ENCODE measurements at places on chromosomes 16 and 17.

DNA sequence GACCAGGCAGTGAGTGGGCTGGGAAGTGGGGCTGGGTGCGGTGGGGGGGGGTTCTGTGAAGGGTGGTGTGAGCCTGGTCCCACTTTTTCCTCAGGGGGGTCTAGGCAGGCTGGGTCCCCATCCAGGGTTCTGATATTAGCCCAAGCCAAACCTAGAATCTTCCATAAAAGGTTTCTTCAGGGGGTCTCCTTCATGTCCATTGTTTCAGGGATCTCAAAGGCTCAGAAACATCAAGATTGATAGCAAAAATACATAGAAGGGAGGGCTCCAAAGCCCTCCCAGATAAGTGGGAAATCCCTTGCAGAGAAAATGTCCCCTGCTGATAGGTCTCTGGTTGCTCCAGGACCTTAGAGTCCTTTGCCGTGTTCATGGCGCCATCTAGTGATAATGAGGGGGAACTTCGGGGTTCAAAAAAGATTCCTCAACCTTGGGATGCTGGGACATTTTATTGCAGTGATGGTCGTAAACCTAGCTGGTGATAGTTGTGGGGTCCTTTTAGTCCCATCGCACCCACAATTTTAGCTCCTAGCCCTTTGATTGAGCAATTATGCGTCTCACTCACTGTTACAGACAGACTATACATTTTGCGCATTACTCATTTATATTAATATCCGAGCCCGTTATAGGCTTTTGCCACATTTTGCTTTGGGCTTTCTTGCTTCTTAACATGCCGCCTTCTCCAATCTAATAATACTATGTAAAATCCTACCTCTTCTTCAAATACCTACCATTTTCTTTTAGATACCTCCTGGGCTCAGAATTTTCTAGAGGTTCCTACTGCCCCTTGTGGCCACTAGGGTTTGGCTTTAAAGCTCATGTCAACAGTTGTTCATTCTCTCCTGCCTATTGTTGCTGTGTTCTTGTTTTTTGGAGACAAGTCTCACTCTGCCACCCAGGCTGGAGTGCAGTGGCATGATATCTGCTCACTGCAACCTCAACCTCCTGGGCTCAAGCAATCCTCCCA lies 35.1 kb downstream of the IGF2BP1 start:
- no peak for DNase-seq

GRCh38 chr17:42985225-42985624 lies 4.9 kb downstream of the RUNDC1 start:
- DNase-seq = no peak

- DNase-seq = peak; percentile 57
Observed at GRCh38 chr16:17470908-17471718, at the start of gene XYLT1. Gene XYLT1, minus strand, starts transcription at chr16:17470960. Its CDS starts 164 bp downstream, at chr16:17470796.

- DNase-seq = no peak
Observed at GRCh38 chr16:53232826-53233529, 178.2 kb downstream of the CHD9 start.

GRCh38 chr17:9021992-9022572 lies 772 bp downstream of the NTN1 start:
- no peak for DNase-seq

DNA sequence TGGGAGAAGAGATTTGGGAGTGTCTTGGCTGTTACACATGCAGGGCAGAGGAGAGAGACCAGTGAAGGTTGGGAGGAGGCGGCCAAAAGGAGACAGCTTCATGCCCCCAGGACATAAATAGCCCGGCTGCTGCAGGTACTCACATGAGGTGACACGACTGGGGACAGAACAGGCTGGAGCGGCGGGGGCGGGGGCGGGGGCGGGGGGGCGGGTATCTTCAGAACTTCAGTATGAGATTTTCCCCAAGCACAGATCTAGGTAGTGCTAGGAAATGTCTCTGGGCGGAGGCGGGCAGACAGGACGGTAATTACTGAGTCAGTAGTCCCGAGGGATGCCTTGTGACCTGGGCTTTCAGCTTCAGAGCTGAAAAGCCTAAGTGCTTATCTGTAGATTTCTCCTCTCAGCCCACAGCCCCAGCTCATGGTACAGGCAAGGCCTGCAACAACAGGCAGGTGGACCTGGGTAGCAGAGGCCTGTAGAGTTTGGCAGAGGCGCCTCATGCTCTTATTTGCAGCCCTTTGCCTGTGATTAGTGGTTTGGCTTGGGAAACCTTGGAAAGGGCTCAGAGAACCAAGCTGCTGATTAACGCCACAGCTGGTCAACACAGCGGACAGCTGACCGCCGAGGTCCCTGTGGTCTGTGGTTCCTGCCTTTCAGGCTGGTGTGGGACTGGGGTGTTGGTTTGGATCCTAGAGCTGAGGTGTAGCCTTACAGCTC lies 24.5 kb downstream of the UNK start:
- peak; percentile 72 for DNase-seq

DNA sequence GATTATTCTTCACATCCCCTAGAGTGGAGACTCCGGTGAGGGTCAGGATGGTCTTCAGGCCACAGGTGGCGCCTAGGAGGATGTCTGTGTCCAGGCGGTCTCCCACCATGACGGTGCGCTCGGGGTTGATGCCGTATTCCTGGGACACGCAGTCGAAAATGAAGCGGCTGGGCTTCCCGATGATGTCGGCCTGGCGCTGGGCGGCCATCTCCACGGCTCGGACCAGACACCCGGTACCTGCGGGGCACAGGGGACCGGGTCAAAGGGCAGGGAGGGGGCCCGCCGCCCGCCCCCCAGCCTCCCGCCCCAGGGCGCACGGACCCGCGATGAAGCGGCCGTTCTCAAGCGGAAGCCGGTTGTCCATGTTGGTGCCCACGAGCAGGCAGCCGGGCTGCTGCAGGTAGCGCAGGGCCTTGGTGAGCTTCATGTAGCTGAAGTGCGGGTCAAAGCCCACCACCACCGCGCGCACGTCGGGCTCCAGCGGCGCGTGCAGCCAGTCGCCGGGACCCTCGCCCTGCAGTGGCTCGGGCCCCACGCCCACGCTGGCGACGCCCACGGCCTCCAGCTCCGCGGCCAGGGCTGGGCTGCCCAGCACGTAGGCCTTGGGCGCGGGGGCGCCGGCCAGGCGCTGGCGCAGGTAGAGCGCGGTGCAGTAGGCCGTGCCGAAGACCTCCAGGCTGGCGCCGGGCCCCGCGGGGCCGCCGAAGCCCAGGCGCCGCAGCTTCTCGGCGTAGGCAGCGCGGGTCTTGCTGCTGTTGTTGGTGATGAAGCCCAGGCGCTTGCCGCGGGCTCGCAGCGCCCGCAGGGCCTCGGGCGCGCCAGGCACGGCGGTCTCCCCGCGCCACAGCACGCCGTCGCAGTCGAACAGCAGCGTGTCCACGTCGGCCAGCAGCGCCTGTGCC lies 572 bp downstream of the PGP start:
- no peak for DNase-seq

GRCh38 chr17:14793237-14793636 lies 471.9 kb downstream of the PMP22 start:
- no peak for DNase-seq

- DNase-seq = no peak
Observed at GRCh38 chr17:59641799-59642484, 22.2 kb downstream of the CLTC start.

- no peak for DNase-seq
Observed at GRCh38 chr17:34351096-34351495, 5.2 kb upstream of the CCL13 start.

DNA sequence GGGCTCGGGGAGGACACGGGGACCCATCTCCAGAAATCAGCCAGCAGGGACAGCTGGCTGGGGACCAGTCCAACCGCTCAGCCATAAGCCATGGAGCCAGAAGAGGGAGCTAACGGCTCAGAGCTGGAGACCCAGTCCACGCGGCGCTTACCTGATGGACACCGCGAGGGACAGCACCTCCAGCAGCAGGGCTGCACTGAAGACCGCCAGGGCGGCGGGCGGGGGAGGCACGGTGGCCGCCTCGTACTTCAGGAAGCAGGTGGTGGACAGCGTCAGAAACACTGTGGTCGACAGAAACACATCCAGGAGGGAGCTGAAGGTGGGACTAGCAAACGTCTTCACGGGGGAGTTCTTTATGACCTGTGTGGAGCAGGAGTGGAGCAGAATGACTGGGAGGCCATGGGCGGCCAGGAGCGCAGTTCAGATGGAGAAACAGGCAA lies 102.6 kb upstream of the CREBBP start:
- peak; percentile 68 for DNase-seq

DNA sequence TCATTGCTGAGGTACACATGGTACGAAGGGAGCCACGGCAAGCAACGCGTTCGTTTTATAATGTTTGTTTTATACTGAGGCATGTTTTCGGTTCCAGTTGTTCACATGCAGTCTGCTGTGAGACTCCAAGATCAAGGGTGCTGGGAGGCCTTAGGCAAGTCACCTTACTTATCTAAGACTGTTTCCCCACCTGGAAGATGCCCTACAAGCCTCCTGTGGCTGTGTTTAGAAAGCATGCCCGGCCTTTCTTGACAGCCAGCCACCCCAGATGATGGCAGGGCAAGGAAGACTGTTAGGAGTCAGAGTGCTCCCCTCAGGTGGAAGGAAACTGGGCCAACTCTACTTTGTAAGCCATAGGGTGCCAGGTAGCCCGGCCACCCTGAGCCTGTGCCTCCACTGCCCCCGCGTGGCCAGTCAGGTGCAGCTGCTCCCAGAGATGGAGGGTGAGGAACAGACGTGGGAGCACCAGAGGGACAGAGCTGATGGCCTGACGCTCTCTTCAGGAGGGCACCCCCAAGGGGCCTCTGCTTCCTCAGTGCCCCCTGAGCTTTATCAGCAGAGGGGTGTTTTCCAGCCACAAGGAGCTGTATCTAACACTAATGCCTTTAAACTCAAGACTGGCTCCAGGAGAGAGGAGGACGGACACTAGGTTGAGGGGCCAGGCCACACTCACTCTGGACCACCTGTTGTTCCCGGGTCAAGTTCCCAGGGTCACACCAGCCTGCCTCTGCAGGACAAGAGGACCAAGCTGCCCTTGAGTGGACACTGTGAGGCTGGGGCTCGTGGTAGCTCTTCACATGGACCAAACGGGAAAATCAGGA lies 5.4 kb downstream of the NAT9 start:
- DNase-seq = peak; percentile 50

GRCh38 chr16:28168991-28169554 lies 42.7 kb downstream of the XPO6 start:
- DNase-seq = no peak

GRCh38 chr17:8857919-8858318 lies 9.6 kb downstream of the PIK3R6 start:
- DNase-seq = no peak

- no peak for DNase-seq
Observed at GRCh38 chr16:12788758-12789157, 14.9 kb downstream of the CPPED1 start.

GRCh38 chr17:2094891-2095535 lies 40.1 kb downstream of the HIC1 start:
- DNase-seq = no peak

DNA sequence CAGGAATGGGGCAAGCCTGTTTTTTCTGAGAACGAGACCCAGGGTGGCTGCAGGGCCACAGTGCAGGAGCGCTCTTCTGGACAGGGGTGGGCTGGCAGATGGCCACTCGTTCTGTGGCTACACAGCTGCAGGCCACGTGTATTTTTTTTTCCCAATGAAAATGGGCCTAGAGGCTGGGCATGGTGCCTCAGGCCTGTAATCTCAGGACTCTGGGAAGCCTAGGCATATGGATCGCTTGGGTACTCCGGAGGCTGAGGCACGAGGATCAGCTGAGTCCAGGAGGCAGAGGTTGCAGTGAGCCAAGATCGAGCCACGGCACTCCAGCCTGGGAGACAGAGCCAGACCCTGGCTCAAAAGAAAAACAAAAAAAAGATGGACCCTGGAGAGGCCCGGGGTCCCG lies 6.8 kb downstream of the UNKL start:
- peak; percentile 26 for DNase-seq

DNA sequence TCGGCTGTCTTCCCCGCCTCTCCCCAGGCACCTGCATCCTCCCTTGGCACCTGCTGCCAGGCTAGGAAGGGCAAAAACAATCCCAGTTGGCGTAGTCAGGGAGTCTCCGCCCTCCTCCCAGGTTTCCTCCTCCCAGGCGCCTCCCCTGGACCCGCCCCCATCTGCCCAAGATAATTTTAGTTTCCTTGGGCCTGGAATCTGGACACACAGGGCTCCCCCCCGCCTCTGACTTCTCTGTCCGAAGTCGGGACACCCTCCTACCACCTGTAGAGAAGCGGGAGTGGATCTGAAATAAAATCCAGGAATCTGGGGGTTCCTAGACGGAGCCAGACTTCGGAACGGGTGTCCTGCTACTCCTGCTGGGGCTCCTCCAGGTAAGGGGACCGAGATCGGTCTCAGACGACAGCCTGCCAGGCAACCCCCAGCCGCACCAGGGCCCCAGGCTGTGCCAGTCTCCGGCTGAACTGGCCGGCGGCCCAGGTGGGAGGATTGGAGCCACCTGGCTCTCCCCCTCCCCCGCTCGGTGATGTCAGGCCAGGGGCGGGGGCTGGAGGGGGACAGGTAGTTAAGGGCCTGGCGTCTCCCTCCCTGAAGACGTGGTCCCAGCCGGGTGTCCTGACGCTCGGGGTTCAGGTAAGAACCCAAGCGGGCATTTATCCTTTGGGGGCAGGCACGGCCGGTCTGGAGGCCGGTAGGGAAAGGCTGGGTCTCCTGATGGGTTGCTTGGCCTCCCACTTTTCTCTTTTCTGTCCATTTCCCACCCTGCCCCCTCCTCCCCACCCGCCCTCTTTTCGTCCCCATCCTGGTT lies at the start of gene GRB7:
TSS of gene GRB7 (plus strand) at position 179 of the 808 bp plus-strand sequence. CDS start 4,364 bp downstream, outside the sequence.
- no peak for DNase-seq

DNA sequence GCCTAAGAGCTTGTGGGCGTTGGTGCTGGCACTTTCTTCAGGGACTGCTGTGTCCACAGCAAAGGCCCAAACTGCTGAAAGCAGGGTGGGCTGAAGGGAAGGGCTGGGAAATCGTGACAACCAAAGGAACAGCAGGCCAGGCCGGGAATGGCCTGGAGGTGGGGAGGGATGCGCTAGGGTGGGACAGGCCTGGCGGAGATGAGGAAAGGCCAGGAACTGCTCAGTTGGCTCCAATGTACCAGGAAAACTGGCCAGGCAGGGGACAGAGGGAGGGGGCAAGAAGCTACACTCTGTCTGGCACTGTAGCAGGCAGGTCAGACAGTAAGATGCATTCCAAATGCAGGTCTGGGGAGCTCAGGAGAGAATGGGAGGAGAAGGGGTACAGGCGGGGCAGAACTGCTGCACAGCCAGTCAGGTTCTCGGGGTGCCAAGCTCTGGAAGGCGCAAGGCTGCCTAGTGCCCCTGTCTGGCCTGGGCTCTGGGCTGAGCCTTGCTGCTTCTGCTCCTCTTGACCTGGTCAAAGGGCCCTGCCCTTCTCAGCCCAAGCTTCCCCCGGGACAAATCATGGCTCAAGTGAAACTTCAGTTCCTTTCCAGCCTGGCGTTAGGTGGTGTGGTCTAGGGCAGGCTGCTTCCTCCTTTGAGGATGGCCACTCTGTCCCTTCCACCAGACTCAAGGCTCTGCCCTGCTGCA lies 7.3 kb downstream of the PNMT start:
- no peak for DNase-seq

- no peak for DNase-seq
Observed at GRCh38 chr17:56939869-56940484, 20.9 kb downstream of the COIL start.

- no peak for DNase-seq
Observed at GRCh38 chr16:9338510-9338909, 247.1 kb downstream of the HAPSTR1 start.

- no peak for DNase-seq
Observed at GRCh38 chr16:20865420-20866131, 34.6 kb downstream of the DCUN1D3 start.

- no peak for DNase-seq
Observed at GRCh38 chr16:50123417-50123816, 29.7 kb upstream of the TENT4B start.

GRCh38 chr17:57597531-57598453 lies 147.3 kb downstream of the CCDC182 start:
- DNase-seq = peak; percentile 43
